ENCODE measurements at places on chromosomes 3 and 15.
A peak's percentile ranks its signal among the peaks of the same experiment; 100 is the strongest.

DNA sequence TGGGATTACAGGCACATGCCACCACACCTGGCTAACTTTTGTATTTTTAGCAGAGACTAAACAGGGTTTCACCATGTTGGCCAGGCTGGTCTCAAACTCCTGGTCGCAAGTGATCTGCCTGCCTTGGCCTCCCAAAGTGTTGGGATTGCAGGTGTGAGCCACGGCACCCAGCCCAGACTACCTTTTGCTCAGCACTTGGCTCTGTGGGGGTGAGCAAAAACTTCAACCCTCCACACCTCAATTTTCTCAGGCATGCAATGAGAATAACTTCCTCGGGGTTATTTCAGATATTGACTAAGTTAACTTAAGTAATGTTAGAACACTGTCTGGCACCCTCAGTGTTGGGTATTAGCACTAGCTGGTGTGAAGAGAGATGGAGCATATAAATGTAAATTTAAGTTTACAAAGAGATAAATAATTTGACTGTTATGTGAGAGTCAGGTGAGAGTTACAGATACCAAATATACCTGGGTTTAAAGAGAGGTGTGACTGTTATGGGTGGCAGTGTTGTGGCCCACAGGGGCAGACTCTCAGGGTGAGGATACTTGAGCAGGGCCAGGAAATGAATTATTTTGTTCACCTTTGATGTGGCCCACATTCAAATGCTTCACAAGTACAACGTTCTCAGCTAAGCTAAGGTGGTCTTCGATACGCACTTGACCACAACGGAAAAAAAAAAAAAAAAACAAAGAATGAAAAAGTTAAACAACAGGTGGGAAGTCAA is 29.0 kb downstream of the CPOX start:
- no peak for DNase-seq

DNA sequence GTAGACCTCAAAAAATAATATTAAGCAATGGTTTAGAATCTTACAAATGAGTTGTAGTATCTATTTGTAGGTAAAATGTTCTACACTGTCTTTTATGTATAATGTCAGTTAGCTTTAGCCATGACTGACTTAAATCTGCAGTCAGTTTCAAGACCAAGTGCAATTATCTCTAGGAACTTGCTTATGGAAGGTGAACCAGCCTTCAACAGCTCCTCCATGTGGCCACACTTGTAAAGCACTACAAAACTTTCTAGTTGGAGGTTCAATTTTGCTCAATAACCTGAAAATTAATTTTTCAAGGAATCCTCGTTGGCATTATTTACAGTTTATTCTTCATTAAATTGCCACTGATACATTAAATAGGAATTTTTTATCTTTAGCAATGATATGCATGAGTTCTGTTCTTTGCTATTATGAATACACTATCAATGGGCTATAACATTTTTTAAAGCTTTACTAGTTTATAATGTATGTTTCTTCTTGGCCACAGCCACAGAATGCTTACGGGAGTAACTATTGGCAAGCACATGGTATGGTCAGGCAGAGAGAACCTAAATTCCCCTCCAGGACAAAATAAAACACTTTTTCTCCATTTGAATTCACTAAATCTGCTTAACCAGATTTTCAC is 315.3 kb upstream of the UBE2E2 start:
- no peak for DNase-seq

DNA sequence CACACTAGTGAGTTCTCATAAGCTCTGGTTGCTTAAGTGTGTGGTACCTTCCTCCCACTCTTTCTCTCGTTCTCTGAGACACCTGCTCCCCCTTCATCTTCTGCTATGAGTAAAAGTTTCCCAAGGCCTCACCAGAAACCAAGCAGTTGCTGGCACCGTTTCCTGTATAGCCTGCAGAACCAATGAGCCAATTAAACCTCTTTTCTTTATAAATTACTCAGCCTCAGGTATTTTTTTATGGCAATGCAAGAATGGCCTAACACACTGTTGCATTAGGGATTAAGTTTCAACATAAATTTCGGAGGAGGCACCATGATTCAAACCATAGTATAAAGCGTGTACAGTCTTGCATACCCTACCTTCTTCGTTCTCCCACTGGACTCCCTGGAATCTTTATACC is 252.3 kb upstream of the CHRM5 start:
- no peak for DNase-seq

DNA sequence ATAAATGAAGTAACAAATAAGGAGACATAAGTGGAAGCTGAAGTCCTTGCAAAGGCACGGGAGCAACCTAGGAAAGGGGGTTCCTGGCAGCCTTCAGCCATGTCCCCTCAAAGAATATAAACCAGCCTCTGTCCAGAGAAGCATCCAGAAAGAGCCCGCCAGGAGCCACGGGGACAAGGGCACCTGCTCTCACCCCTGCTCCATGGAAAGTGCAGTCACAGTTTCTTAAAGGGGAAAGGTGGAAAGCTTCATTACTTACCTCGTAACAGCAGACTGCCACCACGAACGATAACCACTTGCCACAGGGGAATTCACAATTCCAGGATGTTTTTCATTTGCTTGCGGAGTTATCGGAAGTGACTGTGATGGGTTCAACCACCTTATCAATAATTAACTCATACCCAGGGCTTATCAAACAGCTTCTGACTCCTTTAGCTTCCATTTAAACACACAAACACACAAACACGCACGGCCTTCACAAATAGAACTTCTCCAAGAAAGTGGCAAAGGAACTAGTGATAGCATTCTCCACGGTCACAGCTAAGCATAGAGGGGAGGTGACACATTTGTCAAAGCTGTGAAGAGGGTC is 134.2 kb upstream of the IGF1R start:
- no peak for DNase-seq

GRCh38 chr3:143671626-143672025 is 176.6 kb downstream of the SLC9A9 start:
- DNase-seq, result no peak

GRCh38 chr3:126035362-126036050 is 48.4 kb downstream of the SLC41A3 start:
- DNase-seq, result peak; percentile 15

GRCh38 chr3:70049761-70050160 is 50.2 kb downstream of the SAMMSON start:
- no peak for DNase-seq

DNA sequence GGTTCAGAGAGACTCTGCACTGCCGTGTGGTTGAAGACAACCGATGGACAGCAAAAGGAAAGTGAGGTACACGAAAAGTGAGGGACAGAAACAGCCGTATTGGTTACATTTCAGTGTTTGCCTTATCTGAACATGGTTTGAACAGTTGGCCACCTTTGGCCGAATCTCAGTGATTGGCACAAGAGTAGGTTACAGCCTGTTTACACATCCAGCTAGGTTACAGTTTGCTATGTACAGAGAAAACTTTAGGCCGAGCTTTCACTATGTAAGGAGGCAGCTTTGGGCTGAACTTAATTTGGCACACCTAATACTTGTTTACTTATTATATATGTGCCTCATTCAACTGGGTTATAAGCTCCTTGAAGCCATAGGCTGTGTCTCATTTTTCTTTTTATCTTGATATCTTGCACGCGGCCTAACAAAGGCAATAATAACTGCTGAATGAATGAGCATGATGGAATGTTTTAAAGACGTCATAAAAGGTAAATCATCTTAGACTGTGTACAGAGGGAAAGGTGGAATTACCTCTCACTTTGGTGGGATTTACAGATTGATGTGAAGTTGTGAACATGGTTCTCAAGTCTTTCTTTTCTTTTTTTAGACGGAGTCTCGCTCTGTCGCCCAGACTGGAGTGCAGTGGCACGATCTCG is 17.2 kb upstream of the GREM1 start:
- no peak for DNase-seq

DNA sequence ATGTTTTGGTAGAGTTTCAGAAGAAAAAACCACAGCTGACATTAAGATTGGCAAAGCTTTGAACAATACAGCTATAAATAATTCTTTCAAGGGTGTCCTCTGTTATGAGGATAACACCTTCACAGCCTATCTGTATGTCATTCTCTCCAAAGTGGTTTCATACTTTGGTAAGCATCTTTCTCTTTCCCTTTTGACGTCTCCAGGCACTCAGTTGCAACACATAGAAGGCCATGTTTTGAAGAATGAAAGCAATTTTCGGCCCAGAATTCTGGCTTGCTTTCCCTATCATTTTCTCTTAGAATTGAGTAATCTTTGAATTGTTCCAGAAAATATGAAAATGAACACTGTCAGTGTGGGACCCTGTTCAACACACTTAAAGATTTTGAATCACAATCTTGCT is 200.0 kb upstream of the CBLB start:
- no peak for DNase-seq

GRCh38 chr3:164470471-164470870 is 607.8 kb downstream of the SI start:
- no peak for DNase-seq

DNA sequence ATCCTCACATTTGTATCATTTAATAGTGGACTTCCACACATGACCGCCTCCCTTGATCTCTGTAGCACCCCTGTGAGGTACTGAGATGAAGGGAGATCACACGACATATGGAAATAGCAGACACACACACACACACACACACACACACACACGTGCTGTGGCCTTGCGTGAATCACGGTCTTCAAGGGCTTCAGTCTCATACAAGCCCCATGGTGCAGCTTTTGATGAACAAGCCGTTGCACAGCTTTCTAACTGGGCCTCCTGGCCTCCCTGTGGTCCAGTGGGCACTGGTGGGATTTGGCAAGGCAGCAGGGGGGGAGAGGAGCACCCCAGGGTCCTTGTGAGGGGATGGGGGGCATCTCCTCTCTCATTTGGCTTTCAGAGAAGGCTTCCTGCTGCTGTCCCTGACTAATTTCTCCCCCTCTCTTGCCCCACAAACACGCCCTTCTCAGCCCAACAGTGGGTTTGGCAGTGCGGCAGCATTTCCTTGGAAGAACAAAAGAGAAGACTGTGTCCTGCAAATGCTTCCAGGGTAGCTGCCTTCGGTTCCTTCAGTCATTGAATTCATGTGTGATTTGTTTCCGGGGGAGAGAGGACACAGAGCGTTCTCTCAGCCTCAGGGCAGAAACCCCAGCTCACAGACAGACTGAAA is 98.7 kb downstream of the SMAD6 start:
- DNase-seq, result peak; percentile 30

DNA sequence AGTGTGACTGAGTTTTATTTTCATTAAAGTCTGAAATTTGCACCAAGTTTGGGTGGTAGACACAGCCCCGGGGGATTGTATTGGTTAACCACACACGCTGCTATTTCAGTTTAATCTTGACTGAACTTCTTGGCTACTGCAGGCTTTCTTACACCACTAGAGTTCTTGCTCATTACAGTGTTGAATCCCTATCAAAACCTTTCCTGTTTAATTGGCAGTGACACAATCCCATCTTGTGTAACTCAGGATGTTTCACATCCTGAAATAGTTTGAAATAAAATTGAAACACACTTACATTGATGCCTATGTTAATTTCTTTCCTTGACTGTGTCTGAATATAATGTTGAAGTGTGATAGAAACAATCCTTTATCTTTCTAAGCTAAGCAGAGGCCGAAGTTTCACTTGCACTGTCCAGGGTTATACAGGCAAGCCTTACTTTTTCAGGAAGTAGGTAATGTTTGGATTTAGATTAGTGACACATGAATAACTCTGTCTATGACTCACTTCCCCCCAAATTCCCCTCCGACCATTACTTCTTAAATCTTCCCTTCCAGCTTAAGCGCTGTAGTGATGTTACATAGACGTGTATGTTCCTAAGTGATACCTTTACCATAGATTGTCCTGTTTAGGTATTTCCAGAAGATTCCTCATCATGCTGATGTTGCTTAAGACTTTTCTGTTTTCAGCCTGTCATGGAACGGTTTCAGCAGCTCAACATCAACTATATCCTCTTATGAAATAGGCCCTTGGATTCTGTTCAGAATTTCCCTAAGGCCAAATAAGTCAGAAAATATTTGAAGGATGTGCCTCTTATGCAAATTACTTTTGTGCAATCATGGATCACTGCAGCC is 16.8 kb downstream of the ATG7 start:
- no peak for DNase-seq

GRCh38 chr15:81498294-81498693 is 124.3 kb upstream of the TMC3 start:
- DNase-seq, result no peak

DNA sequence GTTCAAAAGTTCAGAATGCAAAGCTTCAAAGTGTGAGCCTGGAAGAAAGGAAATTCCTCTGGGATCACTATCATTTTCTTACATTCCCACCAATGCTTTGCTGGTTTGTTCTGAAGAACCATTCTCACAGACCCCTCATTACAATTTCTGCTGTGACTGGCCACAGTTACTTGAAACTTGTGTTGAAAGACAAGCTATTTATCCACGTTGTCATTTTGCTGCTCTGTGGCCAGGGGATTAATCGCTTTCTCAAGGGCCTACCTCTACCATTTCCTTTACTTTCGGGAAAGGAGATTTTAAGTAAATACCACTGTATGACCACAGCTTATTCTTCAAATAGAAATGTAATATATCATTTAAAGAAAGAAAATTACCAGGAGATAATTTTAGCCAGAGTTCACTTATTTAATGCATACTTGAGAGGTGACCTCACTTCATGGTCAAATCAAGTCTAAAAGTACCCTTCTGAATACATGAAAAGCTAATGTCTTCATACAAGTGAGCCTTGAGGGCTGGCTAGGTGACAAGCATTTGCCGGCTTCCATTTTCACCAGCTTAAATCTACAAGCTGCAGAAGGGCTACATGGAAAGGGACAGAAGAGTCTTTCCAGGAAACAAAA is 69.8 kb upstream of the ROBO2 start:
- DNase-seq, result no peak

GRCh38 chr3:106339551-106339950 is 470.7 kb upstream of the CBLB start:
- DNase-seq, result no peak

- DNase-seq, result no peak
Measured at GRCh38 chr3:440826-441225, 244.3 kb downstream of the CHL1 start.

DNA sequence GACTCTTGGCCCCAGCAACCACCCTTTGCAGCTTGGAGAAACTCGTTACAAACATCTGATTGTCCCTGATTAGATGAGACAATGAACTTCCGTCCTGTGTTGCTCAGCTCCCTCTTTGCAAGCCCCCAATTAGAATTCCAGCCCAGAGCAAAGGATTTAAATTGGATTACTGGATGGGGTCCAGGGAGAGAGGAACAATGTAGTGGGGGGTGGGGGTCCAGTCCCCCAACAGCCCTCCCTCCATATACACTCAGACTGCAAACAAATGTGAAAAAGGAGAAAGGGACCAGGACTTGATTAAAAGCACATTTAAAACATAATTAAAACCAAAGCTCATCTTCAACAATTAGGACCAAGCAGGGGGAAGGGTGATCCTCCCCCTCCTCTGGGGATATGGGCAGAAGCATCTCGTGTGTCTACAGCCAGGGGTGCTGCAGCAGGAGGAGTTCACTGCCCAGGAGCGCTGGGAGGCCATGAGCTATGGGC is 71.7 kb upstream of the TMEM115 start:
- no peak for DNase-seq

GRCh38 chr15:96582473-96582872 is 252.0 kb downstream of the NR2F2 start:
- DNase-seq, result no peak

All from RWPE2 (cell line).